ENCODE measurements at places on chromosomes 16 and 17. TPM values are rescaled to one million over a fixed set of nuclear protein-coding genes. Genes with fewer than 3 reads are reported as not detected.

TOM1L2 gene
- 8.8 TPM for total RNA-seq

ZNF207 gene
- 269 TPM for total RNA-seq

KRT33A gene
- total RNA-seq = not detected

ABAT gene
- 5.0 TPM for total RNA-seq

PRSS21 gene
- total RNA-seq = 11.8 TPM

- H3K27ac ChIP-seq = no peak overlapping the region
- H3K36me3 ChIP-seq = peaks cover 2% of the 10 kb centered on the region
- H3K27me3 ChIP-seq = no peaks in the 10 kb centered on the region
- DNase-seq = no peak
- peaks cover 7% of the 10 kb centered on the region for H3K4me1 ChIP-seq
Observed at GRCh38 chr17:72976971-72977770, 115.3 kb downstream of the SLC39A11 start.

GRCh38 chr17:29566473-29567303 is at the start of gene ABHD15:
Gene ABHD15 (minus strand): TSS chr17:29567037. CDS start chr17:29566966, 71 bp downstream.
- H3K4me1 ChIP-seq = peaks cover 28% of the 10 kb centered on the region
- no peaks in the 10 kb centered on the region for H3K27me3 ChIP-seq
- H3K36me3 ChIP-seq = peaks cover 40% of the 10 kb centered on the region
- peak within 1 kb of the TSS; percentile 93 for H3K4me3 ChIP-seq
- peak within 1 kb of the TSS; percentile 95 for H3K27ac ChIP-seq

DNA sequence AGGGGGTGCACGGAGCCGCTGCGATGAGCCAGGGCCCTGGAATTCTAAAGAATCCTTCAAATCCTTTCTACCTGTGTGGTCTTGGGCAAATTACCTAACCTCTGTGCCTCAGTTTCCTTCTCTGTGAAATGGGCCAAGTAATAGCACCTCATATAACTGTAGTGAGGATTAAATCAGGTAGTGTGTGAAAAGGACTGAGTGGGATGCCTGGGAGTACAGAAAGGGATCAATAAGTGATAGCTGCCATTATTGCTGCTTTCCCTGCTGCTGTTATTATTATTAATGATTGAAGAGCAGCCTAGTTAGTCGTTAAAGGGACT is 958 bp downstream of the SCNN1G start:
- no peak overlapping the region for H3K4me3 ChIP-seq
- H3K27me3 ChIP-seq = peaks cover 53% of the 10 kb centered on the region
- H3K4me1 ChIP-seq = peaks cover 4% of the 10 kb centered on the region
- no peak for DNase-seq

GRCh38 chr16:16909126-16909525 is 530.2 kb downstream of the NPIPA7 start:
- no peak overlapping the region for H3K27ac ChIP-seq
- no peaks in the 10 kb centered on the region for H3K36me3 ChIP-seq
- H3K27me3 ChIP-seq = no peaks in the 10 kb centered on the region
- H3K4me3 ChIP-seq = no peak overlapping the region

DNA sequence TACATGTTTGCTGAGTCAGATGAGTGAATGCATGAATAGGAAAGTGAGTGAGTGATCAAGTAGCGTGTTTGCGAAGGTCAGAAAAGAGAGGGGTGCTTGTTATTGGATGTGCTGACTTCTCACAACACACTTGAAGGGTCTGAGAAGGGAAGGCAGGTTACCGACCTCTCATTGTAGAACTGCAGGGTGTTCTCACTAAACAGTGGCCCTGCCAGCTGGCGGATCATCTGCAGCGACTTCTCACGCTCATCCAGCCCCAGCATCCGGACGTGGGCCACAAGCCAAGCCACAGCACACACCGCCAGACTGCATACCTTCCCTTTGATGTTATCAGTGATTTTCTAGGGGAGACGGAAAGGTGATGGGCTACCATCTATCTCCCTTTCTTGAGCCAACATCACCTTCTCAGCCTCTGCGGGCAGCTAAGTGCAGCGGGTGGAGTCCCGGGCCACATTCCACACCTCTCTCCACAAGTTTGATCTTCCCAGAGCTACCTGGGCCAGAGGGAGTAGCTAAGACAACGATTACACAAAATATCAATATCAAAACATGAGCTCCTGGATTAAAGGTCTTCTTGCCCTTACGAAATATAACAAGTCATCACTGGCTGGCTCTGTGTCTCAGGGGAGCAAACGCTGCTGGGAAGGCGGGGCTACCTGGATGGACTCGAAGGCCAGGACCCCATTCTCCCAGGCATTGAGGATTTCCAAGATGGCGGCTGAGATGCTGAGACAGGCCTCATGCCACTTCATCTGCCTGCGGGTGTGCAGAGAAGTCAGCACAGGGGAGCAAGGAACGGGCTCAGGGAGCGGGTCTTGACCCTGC is 11.0 kb downstream of the CSF3 start:
- peaks cover 12% of the 10 kb centered on the region for H3K4me1 ChIP-seq
- peak overlapping the region; percentile 6 for H3K4me3 ChIP-seq
- DNase-seq = peak; percentile 74
- no peak overlapping the region for H3K27ac ChIP-seq

- H3K27ac ChIP-seq = peak overlapping the region; percentile 63
- H3K27me3 ChIP-seq = no peaks in the 10 kb centered on the region
- no peak overlapping the region for H3K4me3 ChIP-seq
- peaks cover 59% of the 10 kb centered on the region for H3K4me1 ChIP-seq
- H3K36me3 ChIP-seq = peaks cover 23% of the 10 kb centered on the region
Observed at GRCh38 chr17:14334276-14334840, 33.5 kb downstream of the HS3ST3B1 start.

- H3K36me3 ChIP-seq = no peaks in the 10 kb centered on the region
- DNase-seq = no peak
- H3K4me3 ChIP-seq = no peak overlapping the region
Observed at GRCh38 chr17:46853896-46854444, 2.6 kb downstream of the WNT9B start.

DNA sequence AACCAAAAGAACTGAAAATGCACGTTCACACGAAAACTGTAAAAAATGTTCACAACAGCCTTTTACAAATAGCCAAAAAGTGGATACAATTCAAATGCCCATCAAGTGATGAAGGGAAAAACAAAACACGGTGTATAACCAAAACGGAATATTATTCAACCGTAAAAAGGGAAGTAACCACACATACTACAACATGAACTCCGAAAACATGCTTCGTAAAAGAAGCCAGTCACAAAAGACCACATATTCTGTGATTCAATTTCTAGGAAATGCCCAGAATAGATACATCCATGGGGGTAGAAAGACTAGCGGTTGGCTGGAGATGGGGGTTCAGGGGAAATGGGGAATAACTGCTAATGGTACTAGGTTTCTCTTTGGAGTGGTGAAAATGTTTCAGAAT is 81.5 kb upstream of the TRAP1 start:
- H3K27ac ChIP-seq = no peak overlapping the region
- H3K4me1 ChIP-seq = peaks cover 40% of the 10 kb centered on the region
- no peak overlapping the region for H3K4me3 ChIP-seq
- peaks cover 2% of the 10 kb centered on the region for H3K27me3 ChIP-seq
- DNase-seq = no peak
- peaks cover 18% of the 10 kb centered on the region for H3K36me3 ChIP-seq

DNA sequence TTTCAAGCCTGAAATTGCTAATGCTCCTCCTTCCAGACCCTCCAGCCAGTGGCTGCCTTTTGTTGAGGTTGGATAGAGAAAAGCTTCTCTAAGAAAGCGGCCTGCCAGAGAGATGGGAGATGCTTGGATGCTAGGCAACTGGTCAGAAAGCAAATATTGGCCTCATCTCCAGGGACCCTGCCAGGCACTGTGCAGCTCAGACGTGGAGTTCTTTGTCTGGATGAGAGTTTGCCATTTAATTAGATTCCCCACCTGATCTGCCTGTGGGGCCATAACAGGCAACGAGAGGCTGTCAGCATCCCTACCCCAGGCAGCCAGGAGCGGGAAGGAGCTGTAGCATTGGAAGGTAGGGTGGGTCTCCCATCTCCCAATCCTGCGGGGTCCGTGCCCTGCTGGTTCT is 52.7 kb downstream of the ASIC2 start:
- no peaks in the 10 kb centered on the region for H3K4me1 ChIP-seq
- H3K4me3 ChIP-seq = no peak overlapping the region
- H3K27ac ChIP-seq = no peak overlapping the region
- DNase-seq = no peak
- H3K36me3 ChIP-seq = no peaks in the 10 kb centered on the region

DNA sequence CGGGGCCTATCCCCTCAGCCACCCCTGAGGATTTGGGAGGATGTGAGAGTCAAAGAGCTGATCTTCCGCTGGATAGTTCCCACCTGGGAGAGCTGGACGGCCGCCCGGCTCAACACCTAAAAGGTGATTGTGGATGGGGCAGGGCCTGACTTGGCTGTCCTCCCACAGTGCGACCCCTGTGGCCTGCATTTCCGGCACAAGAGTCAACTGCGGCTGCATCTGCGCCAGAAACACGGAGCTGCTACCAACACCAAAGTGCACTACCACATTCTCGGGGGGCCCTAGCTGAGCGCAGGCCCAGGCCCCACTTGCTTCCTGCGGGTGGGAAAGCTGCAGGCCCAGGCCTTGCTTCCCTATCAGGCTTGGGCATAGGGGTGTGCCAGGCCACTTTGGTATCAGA is 4.5 kb downstream of the BCL6B start:
- DNase-seq = no peak
- no peaks in the 10 kb centered on the region for H3K27me3 ChIP-seq
- H3K36me3 ChIP-seq = peaks cover 7% of the 10 kb centered on the region
- peaks cover 53% of the 10 kb centered on the region for H3K4me1 ChIP-seq
- H3K4me3 ChIP-seq = no peak overlapping the region

DNA sequence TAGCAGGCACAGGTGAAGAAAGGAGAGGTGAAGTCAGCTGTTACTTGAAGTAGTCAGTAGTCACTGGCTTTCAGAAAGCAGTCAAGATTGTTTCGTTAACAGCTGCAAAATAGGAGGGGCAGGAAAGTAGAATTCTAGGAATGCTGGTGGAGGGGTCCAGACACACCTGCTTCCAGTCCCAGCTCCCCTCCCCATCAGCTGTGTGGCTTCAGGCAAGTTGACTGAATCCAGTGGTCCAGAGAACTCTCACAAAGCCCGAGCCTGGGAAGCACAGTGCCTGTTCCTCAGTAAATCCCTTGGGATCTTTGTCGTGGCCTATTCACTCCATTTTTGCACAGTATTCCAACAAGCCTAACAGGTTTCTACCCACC is 4.6 kb upstream of the SOCS1 start:
- no peak for DNase-seq
- H3K36me3 ChIP-seq = peaks cover 3% of the 10 kb centered on the region
- H3K27ac ChIP-seq = peak overlapping the region; percentile 6
- peaks cover 57% of the 10 kb centered on the region for H3K4me1 ChIP-seq

DNA sequence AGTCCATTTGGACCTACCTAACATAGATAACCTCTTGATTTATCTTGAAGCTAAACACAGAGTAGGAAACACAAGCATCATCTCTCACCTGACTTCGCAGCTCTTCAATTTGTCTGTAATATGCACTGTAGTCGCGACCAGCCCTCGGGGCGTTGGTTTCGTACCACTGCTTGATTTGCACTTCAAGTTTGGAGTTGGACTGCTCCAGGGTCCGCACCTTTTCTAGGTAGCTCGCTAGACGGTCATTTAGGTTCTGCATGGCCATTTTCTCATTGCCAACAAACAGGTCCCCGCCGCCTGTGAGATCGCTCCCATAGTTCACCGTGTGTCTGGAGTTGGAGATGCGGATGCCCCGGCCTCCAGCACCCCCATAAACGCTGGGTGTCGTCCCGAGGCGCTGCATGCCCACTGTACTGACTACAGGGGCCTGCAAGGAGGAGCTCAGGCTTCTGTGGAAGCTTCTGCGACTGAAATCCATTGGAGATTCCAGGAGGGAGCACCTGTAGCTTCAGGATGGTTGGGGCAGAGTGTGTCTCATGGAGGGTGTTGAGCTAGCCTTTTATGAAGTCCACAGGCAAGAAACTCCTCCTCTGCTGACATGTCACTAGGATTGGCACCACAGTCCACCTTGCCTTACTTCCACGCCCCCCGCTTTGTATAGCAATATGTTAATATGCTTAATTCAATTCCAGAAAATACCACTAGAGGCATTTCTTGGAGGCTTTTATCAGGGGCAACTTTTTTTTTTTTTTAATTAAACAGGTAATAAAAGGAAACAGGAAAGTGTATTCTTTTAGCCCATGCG is at the start of gene KRT20:
Gene KRT20, minus strand, starts transcription at position 535 of the 805 bp plus-strand sequence. Its CDS starts 57 bp downstream, at position 478.
- H3K27me3 ChIP-seq = peaks cover 35% of the 10 kb centered on the region
- H3K36me3 ChIP-seq = no peaks in the 10 kb centered on the region
- no peak within 1 kb of the TSS for H3K27ac ChIP-seq
- no peak for DNase-seq

DNA sequence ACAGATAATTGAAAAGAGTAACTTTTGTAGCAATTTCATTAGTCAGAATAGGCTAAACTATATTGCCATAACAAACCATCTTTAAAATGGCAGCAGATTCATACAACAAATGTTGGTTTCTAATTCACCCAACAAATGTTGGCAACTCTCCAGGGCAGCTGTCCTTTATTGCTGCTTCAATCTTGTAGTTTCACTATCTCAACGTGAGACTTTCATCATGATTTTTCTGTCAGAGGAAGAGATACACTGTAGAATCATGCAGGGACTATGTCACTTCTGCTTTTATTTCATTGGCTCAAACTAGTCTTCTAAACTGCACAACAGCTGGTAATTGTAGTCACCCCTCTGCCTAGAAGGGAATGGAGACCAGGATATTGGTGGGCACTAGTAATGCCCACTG is 174.2 kb downstream of the TANC2 start:
- no peak for DNase-seq
- no peak overlapping the region for H3K4me3 ChIP-seq
- H3K27me3 ChIP-seq = peaks cover 3% of the 10 kb centered on the region
- no peaks in the 10 kb centered on the region for H3K36me3 ChIP-seq
- H3K27ac ChIP-seq = no peak overlapping the region

- H3K4me1 ChIP-seq = no peaks in the 10 kb centered on the region
- peaks cover 24% of the 10 kb centered on the region for H3K36me3 ChIP-seq
- H3K4me3 ChIP-seq = no peak overlapping the region
- no peak for DNase-seq
- H3K27ac ChIP-seq = no peak overlapping the region
Observed at GRCh38 chr16:87406495-87407088, 14.5 kb downstream of the MAP1LC3B start.

GRCh38 chr16:87304951-87305350 is 12.2 kb downstream of the C16orf95 start:
- no peak overlapping the region for H3K4me3 ChIP-seq
- H3K27me3 ChIP-seq = no peaks in the 10 kb centered on the region
- peaks cover 17% of the 10 kb centered on the region for H3K36me3 ChIP-seq
- H3K27ac ChIP-seq = peak overlapping the region; percentile 74

GRCh38 chr17:59521465-59522126 is 43.8 kb upstream of the DHX40 start:
- no peak overlapping the region for H3K27ac ChIP-seq
- no peaks in the 10 kb centered on the region for H3K36me3 ChIP-seq
- peaks cover 4% of the 10 kb centered on the region for H3K4me1 ChIP-seq
- H3K4me3 ChIP-seq = no peak overlapping the region
- peaks cover 17% of the 10 kb centered on the region for H3K27me3 ChIP-seq

GRCh38 chr17:50152736-50153135 is 2.3 kb upstream of the PPP1R9B start:
- DNase-seq = no peak
- no peak overlapping the region for H3K4me3 ChIP-seq
- H3K27me3 ChIP-seq = no peaks in the 10 kb centered on the region
- peaks cover 32% of the 10 kb centered on the region for H3K4me1 ChIP-seq

GRCh38 chr16:76294396-76295214 is 17.4 kb downstream of the CNTNAP4 start:
- H3K4me3 ChIP-seq = no peak overlapping the region
- no peaks in the 10 kb centered on the region for H3K27me3 ChIP-seq
- no peaks in the 10 kb centered on the region for H3K36me3 ChIP-seq
- DNase-seq = no peak
- no peak overlapping the region for H3K27ac ChIP-seq

Measured in activated CD4-positive, alpha-beta T cell treated with anti-CD3 and anti-CD28 coated beads, Interleukin-2, amount 10 ng/mL, durations not matched to agents 24 days and 14 days (primary cell).